ENCODE measurements at places on chromosomes 1 and 21.

- no peak for DNase-seq
Observed at GRCh38 chr1:151620286-151620685, 8.4 kb downstream of the SNX27 start.

DNA sequence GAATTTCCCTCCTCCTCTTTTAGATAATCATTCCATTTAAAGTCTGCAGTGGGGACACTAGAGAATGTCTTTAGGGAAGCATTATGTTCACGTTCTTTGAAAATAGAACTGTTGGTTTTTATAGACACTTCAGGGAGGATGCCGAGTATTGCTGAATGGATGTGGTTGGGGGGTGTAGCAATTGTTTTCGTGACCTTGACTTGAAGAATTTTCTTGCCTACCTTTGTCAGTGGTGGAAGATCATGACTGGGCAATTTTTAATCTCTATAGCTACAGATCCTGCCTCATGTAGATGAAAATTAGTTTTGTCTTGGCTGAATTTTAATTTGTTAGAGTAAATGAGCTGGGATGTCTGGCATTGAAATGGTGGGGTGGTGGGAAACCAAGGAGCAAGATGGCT lies 3.8 kb downstream of the SMG7 start:
- no peak for DNase-seq

DNA sequence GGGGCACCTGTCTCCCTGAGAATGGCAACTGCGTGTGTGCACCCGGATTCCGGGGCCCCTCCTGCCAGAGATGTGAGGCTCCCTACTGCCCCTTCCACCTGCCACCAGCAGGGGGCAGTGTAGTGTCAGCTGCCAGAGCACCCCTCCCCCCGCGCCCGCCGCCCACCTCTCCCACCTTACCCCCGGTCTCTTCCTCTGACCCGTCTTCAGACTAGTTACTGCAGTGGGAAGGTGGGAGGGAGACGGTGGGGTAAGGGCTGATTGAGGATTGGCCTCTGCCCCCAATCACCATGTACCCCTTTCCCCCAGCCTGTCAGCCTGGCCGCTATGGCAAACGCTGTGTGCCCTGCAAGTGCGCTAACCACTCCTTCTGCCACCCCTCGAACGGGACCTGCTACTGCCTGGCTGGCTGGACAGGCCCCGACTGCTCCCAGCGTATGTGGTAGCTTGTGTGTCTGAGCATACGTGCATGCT lies 10.1 kb upstream of the LRRC71 start:
- no peak for DNase-seq

GRCh38 chr1:233487408-233487807 lies 126.5 kb upstream of the KCNK1 start:
- no peak for DNase-seq

- DNase-seq = no peak
Observed at GRCh38 chr1:221881805-221882581, 140.1 kb upstream of the DUSP10 start.

DNA sequence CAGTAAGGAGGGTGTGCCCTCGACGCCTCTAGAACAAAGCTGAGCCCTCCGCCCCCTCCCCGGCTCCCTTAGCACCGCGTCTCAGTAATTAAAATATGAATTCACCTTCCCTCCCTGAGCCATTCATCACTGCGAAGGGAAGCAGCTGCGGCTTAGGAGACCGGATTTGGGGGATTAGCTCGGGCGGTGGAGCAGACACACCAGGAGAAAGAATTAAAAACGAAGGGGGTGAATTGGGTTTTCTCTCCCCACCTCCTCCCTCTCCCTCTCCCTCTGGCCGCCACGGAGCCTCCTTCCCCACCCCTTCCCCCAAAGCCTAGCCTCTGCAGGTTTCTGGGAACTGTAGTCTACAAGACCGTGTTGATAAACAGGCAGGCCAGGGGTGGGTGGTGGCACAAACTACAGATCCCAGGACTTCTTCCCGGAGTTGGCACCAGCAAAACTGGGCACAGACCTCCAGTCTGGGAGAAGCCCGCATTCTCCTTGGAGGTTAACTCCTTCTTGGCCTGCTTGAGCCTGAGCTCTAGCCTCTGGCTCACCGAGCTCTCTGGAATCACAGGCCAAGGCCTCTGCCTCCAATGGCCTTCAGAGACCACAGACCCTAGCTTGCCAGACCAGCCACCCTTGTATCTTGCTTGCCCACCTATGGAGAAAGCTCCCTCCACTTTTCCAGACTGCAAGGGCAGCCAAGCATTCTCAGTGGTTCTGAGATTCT lies 10.8 kb downstream of the BLACAT1 start:
- DNase-seq = peak; percentile 9

DNA sequence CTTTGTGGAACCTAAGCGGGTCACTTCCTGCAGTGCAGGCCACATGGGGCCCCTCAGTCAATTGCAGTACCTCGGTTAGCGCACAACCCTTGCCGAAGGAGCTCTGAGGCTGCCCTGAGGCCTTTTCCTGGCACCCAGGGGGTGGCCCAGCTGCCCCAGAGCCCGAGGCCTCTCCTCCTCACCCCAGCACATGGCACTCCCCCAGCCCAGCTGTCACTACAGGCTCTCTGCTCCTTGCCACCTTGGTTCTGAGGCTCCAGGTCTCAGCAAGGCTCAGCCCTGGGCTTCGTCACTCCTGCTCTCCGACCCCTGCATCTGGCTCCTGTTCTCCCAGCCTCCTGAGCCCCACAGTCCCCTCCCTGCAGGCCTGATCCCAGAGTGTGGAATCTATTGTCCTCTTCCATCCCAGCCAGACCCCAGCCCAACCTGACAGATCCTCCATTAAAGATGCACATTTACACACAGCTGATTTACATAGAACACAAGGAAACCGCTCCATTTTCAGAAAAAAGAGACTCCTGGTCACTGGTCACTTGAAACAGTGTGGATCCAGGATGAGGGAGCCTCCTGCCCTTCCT lies 192.8 kb upstream of the POU3F1 start:
- no peak for DNase-seq

DNA sequence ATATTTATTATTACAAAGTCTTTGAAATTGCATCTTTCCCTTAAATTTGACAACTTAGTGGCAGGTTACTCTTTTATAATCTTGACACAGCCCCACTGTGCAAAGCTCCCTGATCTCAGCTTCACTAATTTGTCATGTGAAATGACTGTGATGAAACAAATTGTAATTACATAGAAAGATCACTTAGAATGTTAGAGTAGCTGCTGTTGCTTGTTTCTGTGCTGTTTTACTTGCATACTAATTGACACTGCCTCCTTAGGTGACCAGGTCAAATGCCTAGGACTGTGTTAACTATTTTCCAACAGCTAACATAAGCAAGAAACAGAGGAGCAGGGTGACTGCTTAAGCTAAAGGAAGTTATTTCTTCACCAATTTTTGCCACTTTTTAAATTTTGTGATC lies 211.3 kb downstream of the ZNF326 start:
- no peak for DNase-seq

DNA sequence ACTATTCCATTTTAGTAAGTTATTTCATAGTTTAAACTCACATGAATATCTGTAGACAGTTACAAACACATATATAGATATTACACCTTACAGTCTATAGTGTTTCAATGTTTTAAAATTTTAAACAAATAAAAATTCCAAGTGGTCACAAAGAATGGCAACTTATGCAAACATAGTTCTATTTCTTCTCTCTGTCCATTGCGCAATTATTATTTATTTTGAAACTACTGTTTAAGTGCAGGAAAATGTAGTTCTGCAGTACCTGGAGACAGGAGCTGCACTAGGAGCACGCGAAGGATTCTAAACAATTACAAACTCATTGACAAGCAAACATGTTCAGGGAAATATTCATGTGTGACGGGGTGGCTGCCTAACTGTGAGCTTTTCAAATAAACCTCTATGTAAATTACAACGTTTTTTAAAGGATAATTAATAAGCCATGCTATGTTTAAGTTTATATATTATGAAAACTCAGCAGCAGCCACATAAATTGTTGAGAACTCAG lies 312.0 kb upstream of the DUSP10 start:
- no peak for DNase-seq

- DNase-seq = no peak
Observed at GRCh38 chr1:223721658-223722607, 9.6 kb downstream of the CAPN2 start.

DNA sequence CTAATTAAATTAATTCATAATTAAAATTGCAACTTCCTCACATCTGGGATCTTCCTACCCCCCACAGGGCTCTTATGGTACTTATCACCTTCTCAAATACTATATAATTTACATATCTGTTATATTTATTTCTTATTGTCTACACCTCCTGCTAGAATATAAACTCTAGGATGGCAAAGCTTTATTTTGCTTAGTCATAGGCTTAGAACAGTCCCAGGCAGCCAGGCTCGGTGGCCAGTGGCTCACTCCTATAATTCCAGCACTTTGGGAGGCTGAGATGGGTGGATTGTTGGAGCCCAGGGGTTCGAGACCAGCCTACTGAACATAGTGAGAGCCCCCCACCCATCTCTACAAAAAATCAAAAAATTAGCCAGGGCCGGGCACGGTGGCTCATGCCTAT lies 10.0 kb upstream of the VPS13D start:
- DNase-seq = no peak

GRCh38 chr1:212030936-212031528 lies 4.3 kb downstream of the INTS7 start:
- DNase-seq = peak; percentile 88

- no peak for DNase-seq
Observed at GRCh38 chr1:223716302-223716862, 4.0 kb downstream of the CAPN2 start.

DNA sequence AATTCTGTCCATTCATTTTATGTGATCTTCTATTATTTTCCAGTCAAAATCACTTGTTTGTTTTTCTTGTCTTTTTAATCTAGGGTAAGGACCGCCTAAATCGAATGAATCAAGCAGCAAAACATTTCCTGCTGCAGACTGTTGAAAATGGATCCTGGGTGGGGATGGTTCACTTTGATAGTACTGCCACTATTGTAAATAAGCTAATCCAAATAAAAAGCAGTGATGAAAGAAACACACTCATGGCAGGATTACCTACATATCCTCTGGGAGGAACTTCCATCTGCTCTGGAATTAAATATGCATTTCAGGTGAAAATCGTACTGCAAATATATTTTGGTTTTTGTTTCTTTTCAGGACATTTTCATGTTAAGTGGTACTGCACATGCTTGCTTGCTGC lies 20.5 kb downstream of the CLCA4 start:
- no peak for DNase-seq

DNA sequence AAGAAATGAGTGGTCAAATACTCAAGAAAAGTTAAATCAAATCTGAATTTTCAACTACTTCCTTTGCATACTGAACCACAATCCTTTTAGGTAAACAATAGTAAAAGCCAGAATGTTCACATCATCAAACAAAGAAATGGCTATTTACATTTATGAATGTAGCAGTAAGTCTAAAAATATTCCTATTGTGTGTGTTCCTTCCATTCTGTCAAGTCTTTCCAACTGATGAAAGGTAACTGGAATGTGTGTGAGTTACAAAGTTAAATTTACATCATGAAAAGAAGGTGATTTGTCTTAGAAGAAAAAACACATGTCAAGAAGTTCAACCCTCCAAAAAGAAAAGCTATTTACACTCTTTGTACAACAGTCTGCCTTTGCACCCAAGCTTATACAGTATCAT lies 203.1 kb downstream of the SIPA1L2 start:
- no peak for DNase-seq

- DNase-seq = peak; percentile 35
Observed at GRCh38 chr1:77605246-77606026, 77.0 kb downstream of the ZZZ3 start.

- no peak for DNase-seq
Observed at GRCh38 chr1:7473223-7474142, 297.6 kb upstream of the VAMP3 start.

DNA sequence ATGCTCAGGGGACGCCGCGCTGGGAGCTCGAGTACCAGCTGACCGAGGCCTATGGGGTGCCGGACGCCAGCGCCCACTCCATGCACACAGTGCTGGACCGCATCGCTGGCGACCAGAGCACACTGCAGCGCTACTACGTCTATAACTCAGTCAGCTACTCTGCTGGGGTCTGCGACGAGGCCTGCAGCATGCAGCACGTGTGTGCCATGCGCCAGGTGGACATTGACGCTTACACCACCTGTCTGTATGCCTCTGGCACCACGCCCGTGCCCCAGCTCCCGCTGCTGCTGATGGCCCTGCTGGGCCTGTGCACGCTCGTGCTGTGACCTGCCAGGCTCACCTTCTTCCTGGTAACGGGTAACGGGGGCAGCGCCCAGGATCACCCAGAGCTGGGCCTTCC lies 1.3 kb upstream of the XKR8 start:
- DNase-seq = no peak

DNA sequence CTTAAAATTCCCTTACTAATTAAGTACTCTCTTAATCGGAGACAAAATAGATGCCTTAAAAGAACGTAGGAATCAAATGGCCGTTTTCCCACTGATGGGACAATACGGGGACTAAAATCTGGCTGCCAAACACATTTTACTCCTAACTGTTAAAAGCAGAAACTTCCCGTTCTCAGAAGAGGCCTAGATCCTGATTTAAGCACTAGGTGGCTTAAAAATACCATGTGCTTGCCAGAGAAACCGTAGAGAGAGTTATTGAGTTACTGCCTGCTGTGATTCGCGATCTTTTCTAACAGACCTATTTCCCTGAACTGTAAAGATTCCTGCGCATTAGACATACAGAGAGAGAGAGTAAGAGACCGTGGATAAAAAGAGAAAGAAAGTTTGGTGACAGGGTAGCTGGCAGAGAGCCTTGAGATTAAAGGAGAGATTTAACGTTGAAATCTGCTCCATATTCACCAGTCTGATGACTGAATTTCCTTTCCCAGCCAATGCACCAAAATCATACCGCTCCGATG lies 54.4 kb upstream of the STUM start:
- no peak for DNase-seq

DNA sequence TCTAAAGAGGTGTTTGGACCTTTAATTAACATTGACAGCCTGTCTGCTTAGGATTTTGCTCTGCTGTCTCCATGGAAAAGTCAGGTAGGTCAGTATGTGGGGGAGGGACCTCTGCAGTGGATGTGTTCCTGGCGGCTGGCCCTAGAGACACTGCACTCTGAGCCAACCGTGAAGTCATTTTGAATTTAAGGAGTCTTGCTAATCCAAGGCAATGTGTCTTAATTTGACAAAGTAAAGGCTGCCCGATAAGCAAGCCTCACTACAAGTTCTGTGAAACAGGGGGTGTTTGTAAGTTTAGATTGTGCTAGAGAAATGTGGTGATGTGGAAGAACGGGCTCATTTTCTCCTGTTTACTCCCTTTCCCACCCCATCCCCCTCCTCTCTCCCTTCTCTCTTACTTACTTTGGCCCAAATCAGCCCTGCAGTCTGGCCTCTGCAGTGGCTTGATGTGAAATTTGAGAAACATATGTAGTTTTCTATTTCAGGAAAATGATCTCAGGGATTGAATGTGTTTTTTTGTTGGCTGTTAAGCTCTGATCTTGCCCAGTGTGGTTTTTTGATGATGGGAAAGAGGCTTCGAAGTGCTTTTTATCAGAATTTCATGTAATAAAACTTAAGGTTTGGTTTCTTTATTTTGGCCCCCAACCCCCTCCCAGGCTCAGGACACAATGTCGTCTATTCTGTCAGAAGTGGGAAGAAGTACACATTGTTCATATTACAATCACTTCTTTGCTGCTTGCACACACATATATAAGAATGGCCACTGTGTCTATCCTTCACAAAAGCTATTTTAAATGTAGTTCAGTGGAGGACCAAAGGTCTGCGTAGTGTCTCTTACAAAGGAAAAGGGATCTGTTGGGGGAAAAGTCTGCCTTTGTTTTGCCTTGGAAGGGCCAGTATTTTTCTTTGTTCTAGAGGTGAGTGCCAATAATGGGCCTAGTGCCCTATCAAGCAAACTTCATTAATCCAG lies 96.6 kb downstream of the FGGY start:
- peak; percentile 82 for DNase-seq

Measured in fibroblast of the conjunctiva (primary cell).